ENCODE measurements at places on chromosomes 5 and 9. TPM values are rescaled to one million over a fixed set of nuclear protein-coding genes. Genes with fewer than 3 reads are reported as not detected.

GRCh38 chr5:41338136-41338675 is 124.9 kb upstream of the C6 start:
- no peaks in the 10 kb centered on the region for H3K4me1 ChIP-seq
- H3K36me3 ChIP-seq, result no peaks in the 10 kb centered on the region
- DNase-seq, result no peak

DNA sequence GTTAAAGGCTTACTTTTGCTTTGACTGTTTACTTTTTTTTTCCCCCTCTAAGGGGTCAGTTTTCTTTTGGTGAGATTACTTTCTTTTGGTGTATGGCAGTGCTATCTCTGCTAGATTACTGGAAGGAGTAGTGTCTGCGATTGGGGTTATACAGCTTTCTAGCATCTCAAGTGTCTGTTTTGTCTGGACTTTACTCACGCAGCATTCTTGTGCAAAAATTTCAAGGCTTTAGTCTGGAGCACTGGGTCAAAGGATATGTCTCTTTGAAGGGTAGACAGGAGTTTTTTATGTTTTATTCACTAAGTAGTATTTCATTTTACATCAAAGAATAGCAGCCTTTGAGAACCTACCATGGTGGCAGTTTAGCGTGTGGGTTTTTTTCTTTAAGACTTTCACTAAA is 52.6 kb downstream of the NDUFS4 start:
- DNase-seq, result peak; percentile 9
- H3K4me1 ChIP-seq, result no peaks in the 10 kb centered on the region

- H3K4me3 ChIP-seq, result peak overlapping the region; percentile 21
- DNase-seq, result peak; percentile 37
- peaks cover 48% of the 10 kb centered on the region for H3K27me3 ChIP-seq
- no peaks in the 10 kb centered on the region for H3K36me3 ChIP-seq
- H3K4me1 ChIP-seq, result peaks cover 13% of the 10 kb centered on the region
- no peak overlapping the region for H3K27ac ChIP-seq
These were observed 49.0 kb upstream of the IRX4 start for GRCh38 chr5:1931604-1932231.

DNA sequence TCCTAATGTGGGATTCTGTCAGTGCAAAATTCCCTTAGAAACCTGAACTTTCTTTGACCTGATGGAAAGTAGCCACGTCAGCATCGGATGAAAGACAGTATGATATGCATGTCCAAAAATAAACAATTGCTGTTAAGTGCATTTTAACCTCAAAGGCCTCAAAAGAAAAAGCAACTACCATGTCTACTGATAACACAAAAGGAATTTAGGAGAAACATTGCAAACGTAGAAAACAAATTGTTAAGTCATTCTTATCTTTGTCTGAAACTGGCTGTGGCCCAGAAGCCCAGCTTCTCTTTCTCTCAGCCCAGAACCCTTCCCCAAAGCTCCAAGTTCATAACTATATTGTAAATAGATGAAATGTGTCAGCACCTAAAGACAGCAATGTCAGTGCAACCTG is 11.1 kb upstream of the LHFPL2 start:
- H3K27ac ChIP-seq, result peak overlapping the region; percentile 6
- DNase-seq, result no peak
- no peaks in the 10 kb centered on the region for H3K4me1 ChIP-seq
- H3K36me3 ChIP-seq, result no peaks in the 10 kb centered on the region

DNA sequence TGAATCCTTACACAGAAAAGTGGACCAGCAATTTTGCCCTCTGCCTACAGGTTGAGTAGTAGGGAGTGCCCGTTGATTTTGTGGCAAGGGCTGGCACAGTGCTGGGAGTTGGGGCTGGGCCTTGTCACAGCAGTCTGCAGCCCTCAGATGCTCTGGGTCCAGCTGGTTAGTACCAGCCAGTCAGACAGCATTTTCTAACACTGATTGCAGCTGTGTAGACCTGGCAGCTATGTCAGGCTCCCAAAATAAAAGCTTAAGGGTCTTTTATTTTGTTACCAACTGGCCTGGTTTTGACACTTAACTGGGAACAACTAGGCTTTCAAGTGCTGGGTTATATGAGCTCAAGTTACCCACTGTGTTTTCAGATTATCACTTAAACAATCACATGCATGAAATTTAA is 57.7 kb downstream of the MAT2B start:
- H3K4me1 ChIP-seq, result peaks cover 4% of the 10 kb centered on the region
- H3K27ac ChIP-seq, result no peak overlapping the region
- no peaks in the 10 kb centered on the region for H3K36me3 ChIP-seq
- no peak for DNase-seq
- no peak overlapping the region for H3K4me3 ChIP-seq

- no peak for DNase-seq
- H3K27me3 ChIP-seq, result no peaks in the 10 kb centered on the region
- H3K4me3 ChIP-seq, result no peak overlapping the region
- no peaks in the 10 kb centered on the region for H3K36me3 ChIP-seq
- no peak overlapping the region for H3K27ac ChIP-seq
These were observed 18.2 kb upstream of the TYRP1 start for GRCh38 chr9:12674961-12675360.

DNA sequence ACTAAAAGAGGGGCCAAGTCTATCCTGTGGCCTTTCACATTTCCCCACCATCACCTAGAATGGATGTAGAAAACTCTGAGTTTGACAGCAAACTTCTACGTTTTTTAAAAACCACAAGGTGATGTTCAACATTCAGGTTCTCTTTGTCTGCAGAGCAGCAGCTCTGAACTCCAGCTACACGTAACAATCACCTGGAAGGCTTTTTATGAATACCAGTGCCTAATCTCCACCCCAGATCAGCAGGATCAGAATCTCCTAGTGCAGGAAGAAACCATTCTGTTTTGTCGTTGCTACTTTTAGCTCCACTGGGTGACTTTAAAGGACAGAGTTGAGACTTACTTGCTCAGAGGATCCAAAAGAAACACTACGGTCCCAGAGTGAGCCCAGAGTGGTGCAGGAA is 44.3 kb downstream of the EPB41L4A start:
- no peak overlapping the region for H3K4me3 ChIP-seq
- no peaks in the 10 kb centered on the region for H3K36me3 ChIP-seq
- no peaks in the 10 kb centered on the region for H3K27me3 ChIP-seq
- H3K4me1 ChIP-seq, result no peaks in the 10 kb centered on the region

MOB3B gene
- polyA plus RNA-seq, result 8.5 TPM

DNA sequence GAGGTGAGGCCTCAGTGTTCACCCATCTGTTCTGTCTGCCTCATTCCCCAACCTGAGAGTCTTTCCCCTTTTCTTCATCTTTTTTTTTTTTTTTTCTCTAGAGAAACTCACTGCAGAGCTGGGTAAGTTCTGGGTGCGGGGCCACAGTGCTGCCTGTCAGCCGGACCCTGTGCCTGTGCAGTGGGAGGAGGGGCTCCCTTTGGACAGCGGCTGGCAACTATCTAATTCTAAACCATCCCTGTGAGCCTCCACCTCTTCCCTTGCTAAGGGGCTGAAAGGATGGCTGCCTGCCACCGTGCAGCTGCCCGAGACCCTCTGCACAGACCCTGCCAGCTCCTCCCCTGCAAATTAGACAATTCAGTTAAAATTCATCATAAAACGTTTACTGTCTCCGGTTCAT is 14.1 kb downstream of the BTNL9 start:
- no peak for DNase-seq
- H3K36me3 ChIP-seq, result no peaks in the 10 kb centered on the region
- H3K4me1 ChIP-seq, result no peaks in the 10 kb centered on the region
- peaks cover 98% of the 10 kb centered on the region for H3K27me3 ChIP-seq
- no peak overlapping the region for H3K27ac ChIP-seq

TAS2R1 gene
- polyA plus RNA-seq, result not detected

DNA sequence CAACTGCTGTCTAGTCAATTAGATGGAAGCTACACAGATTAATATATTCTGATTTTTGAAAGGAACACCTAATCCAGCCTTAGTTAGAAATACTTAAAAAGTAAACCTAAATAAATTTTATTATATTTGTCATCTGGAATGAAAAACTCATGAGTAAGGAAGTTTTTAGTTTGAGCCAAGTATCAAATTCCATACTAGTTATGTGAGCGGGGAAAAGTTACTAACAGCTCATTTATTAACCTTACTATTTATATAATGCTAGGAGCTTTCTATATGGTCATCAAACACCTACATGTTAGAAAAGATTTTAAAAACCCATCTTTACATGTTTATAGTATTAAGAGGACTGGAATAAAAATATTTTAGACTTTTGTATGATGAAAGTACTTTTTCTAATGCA is 41.6 kb upstream of the POU5F2 start:
- H3K27me3 ChIP-seq, result no peaks in the 10 kb centered on the region
- no peak for DNase-seq
- no peak overlapping the region for H3K4me3 ChIP-seq
- H3K4me1 ChIP-seq, result no peaks in the 10 kb centered on the region

DNA sequence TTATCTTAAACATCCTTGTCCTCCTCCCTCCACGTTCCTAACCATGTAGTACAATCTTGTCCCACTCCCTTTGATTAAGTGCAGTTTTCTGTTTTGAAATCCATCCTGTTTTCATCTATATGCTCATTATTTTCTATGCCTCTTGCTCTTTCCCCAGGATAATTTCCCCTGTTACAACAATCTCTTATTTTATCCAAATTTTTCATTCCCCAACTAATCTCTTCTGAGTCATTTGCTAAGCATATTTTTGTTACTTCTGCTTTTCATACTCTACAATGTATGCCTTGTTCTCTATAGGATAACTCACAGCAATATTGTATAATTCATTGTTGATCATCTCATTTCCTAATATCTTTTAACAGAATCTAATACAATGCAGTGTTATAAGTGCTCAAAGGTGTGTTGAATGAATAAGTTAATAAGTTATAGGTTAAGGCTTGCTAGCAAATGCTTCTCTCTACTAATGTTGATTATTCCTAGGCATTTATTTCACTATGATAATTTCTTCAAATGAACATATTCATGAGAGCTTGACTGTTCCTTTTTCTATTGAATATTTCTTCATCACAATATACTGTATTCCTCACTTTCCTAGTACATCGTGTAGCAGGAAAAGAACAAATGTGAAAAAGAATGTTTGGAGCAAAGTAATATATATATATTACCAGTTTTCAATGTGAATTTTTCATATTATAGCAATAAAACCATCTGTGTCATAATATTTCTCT is 1.5 kb downstream of the OMD start:
- H3K27me3 ChIP-seq, result no peaks in the 10 kb centered on the region
- H3K4me1 ChIP-seq, result peaks cover 8% of the 10 kb centered on the region

NUDT2 gene
- 40.8 TPM for polyA plus RNA-seq

- no peaks in the 10 kb centered on the region for H3K4me1 ChIP-seq
- no peak overlapping the region for H3K4me3 ChIP-seq
- DNase-seq, result no peak
- no peak overlapping the region for H3K27ac ChIP-seq
These were observed 37.3 kb downstream of the CFAP77 start for GRCh38 chr9:132447346-132447745.

DNA sequence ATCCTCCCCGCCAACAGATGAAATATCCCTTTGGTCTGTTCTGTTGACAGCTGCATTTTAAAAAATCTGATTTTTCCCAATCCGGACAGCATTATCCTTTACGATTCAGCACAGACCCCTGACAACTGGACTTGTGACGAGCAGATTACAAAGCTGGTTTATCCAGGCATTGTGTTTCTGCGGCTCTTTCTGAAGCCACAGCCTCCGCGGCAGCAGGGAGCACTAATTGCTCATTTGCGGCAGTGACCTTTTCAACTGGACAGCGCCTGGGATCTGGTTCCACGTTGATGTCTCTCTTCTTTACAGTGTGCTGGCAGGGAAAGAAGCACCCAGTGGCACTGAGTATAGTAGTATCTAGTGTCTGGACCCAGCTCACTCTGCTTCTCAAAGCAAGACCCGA is 351.2 kb downstream of the ZNF608 start:
- H3K4me3 ChIP-seq, result no peak overlapping the region
- no peak for DNase-seq
- no peaks in the 10 kb centered on the region for H3K4me1 ChIP-seq
- H3K36me3 ChIP-seq, result no peaks in the 10 kb centered on the region
- no peak overlapping the region for H3K27ac ChIP-seq

GRCh38 chr9:82474235-82474634 is 485.7 kb downstream of the SPATA31D1 start:
- DNase-seq, result no peak
- no peaks in the 10 kb centered on the region for H3K27me3 ChIP-seq
- peaks cover 4% of the 10 kb centered on the region for H3K4me1 ChIP-seq
- no peaks in the 10 kb centered on the region for H3K36me3 ChIP-seq
- no peak overlapping the region for H3K27ac ChIP-seq

DNA sequence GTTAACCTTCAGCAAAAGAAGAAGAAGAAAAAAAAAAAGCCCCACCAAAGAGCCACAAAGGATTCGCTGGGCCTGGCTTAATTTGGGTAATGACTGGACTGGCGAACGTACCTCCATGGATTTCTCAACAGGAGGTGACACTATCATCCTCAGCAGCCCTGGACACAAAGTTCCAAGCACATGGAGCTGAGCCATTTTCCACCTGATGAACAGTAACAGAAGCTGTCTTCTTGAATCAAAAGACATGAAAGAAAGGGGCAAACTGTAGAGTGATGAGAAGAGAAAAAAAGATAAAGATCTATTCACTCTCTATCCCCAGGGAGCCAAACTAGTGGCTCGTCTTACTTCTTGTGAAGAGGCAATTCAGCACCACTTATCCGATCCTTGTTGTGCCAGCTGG is 150.2 kb upstream of the TRPM3 start:
- peaks cover 12% of the 10 kb centered on the region for H3K4me1 ChIP-seq
- no peak overlapping the region for H3K27ac ChIP-seq
- H3K27me3 ChIP-seq, result no peaks in the 10 kb centered on the region
- no peak for DNase-seq
- no peak overlapping the region for H3K4me3 ChIP-seq

DNA sequence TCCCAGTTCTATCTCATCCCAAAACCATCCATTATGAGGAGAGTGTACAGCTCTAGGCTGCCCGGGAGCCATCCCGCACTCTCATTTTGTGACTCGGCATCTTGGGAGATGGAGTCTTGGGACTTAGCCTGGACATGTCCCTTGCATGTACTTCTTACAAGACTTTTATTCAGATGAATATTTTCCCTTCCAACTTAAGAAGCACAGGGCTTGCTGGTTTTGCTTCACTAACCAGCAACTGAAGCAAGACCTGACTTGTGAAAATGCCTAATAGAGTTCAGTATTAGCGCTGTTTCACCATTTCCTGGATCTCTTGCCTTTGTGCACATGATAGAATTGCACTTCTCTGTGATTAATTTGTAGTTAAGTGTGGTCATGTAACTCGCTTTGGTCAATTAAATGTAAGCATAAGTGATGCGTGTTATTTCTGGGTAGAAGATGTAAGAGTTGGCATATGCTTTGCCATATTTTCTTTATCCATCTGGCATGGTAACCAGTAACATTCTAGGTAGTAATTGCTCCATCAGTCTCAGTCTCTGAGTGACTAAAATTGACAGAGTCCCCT is 55.8 kb downstream of the PDCD1LG2 start:
- no peak for DNase-seq
- no peak overlapping the region for H3K4me3 ChIP-seq
- no peaks in the 10 kb centered on the region for H3K27me3 ChIP-seq
- no peaks in the 10 kb centered on the region for H3K4me1 ChIP-seq

NEURL1B gene
- 0.65 TPM for polyA plus RNA-seq
